ENCODE measurements at places on chromosomes 1 and 21. TPM values are rescaled to one million over a fixed set of nuclear protein-coding genes. Genes with fewer than 3 reads are reported as not detected.

- H3K4me3 ChIP-seq, result no peak overlapping the region
- H3K36me3 ChIP-seq, result no peaks in the 10 kb centered on the region
- H3K4me1 ChIP-seq, result peaks cover 4% of the 10 kb centered on the region
- H3K27ac ChIP-seq, result no peak overlapping the region
- no peaks in the 10 kb centered on the region for H3K27me3 ChIP-seq
Measured at GRCh38 chr1:116232989-116233514, 121.9 kb downstream of the MAB21L3 start.

- H3K4me1 ChIP-seq, result peaks cover 8% of the 10 kb centered on the region
- H3K36me3 ChIP-seq, result no peaks in the 10 kb centered on the region
- no peak overlapping the region for H3K27ac ChIP-seq
- H3K27me3 ChIP-seq, result no peaks in the 10 kb centered on the region
- no peak for DNase-seq
Measured at GRCh38 chr21:38773099-38774061, 32.3 kb upstream of the ETS2 start.

DNA sequence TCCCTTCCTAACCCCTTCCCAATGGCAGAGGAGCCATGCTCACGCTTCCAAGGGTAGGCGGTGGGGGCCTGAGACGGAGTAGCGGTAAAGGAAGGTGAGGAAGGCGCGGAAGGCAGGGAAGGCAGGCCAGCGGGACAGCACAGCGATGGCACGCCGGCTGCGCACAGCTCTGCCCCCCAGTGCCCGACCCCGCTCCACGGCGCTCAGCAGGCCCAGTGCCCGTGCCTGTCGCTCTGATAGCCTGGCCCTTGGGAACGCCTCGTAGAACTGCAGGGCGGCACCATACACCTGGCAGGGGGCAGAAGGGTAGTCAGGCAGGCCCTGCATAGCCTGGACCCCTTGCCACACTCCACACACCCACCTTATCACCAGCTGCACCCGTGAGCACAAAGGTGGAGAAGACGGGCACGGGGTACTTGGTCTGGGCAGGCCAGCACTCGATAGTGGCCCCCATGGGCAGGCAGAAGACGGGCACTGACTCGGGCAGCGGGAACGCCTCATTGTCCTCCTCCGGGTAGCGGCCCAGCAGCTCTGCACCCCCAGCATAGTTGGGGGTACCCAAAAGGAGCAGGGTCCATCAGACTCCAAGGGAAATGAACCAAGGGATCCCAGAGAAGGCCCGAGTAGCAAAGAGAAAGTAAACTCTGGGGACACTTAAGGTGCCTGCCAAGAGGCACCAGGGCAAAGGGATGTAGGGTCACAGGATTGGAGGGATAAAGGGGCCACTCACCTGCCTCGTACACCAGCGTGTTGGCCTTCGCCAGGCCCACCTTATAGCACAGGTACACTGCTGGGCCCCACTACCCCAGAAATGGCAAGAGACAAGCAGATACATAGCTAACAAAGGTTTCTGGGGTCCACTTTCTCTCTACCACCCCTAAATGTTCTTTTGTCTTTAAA, 4.4 kb downstream of the DENND4B start:
- no peak overlapping the region for H3K4me3 ChIP-seq
- no peaks in the 10 kb centered on the region for H3K27me3 ChIP-seq
- H3K27ac ChIP-seq, result peak overlapping the region; percentile 42
- DNase-seq, result no peak

Gene TIE1
- total RNA-seq, result 1.9 TPM

All from naive thymus-derived CD4-positive, alpha-beta T cell (primary cell).